Left forelimb (tissue), 1 donor: ENCODE measurements at places on chromosomes 13 and 19.

- no peak for DNase-seq
Observed at GRCh38 chr19:49639401-49640112, 386 bp downstream of the RRAS start.

DNA sequence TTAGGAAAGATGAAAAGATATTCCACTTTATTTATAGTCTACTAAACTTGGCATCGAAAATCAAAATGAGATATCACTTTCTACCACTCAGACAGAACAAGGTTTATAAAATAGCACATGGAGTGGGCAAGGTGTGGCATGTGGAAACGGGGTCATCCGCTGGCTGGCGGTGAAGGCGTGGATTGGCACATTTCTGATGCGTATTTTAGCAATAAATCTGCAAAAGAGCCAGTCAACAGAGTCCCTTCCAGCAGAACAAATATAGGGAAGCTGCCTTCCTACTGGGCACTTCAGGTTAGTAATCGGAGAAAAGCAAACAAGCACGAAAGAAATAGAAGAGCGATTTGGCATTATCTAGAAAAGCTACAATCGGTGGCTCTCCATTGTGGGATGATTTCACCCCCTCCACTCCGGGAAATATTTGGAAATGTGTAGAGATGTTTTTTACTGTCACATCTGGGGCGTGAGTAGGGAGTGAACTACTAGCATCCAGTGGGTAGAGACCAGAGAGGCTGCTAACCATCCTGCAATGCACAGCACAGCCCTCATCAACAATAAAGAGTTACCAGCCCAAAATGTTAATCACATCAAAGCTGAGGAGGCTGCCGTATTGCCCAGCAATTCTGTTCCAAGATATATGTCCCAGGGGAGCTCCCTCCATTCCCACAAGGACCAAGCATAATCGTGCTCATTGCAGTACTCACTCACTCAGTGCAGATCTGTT lies 116.1 kb upstream of the PEG3 start:
- DNase-seq: no peak

- no peak for DNase-seq
Observed at GRCh38 chr13:103430368-103430767, 364.2 kb upstream of the SLC10A2 start.

DNA sequence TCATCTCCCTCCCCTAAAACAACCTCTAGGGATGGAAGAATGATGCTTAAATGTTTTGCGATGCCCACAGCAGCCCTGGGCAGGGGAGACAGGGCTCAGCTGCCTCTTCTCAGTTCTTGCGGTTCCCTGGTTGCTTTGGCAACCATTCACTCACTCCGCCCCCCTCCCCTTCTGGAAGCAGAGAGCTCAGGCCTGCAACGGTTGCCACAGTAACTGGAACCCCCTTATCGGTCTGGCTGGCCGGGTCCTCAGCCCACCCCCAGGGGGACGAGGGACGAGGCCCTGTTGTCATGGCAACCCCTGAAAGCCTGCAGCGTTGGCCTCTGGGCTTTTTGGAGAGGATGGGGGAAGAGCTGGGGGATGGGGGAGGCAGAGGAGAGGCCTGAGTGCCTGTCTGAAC lies 19.5 kb downstream of the NOVA2 start:
- DNase-seq: no peak

GRCh38 chr13:94254737-94255136 lies 224.7 kb downstream of the DCT start:
- DNase-seq: no peak

DNA sequence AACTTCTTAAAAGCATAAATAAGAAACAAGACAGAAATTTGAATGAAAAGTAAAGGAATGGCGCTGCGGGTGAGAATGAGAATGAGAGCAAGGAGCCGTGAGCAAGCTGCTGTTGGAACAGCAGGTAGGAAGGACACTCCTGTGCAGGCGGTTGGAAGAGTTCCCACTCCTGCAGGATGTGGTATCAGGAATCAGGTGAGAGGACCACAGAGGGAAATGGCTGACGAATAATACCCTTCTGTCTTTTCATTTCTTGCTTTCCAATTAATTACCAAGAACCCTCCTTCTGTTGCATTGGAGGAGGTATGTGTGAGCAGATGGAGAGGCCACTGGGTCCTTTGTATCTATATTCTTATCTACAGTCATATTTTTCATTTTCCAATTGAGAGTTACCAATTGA lies 1504.2 kb downstream of the EFNB2 start:
- no peak for DNase-seq

GRCh38 chr19:13996928-13997630 lies 9.0 kb downstream of the RFX1 start:
- peak; percentile 51 for DNase-seq

DNA sequence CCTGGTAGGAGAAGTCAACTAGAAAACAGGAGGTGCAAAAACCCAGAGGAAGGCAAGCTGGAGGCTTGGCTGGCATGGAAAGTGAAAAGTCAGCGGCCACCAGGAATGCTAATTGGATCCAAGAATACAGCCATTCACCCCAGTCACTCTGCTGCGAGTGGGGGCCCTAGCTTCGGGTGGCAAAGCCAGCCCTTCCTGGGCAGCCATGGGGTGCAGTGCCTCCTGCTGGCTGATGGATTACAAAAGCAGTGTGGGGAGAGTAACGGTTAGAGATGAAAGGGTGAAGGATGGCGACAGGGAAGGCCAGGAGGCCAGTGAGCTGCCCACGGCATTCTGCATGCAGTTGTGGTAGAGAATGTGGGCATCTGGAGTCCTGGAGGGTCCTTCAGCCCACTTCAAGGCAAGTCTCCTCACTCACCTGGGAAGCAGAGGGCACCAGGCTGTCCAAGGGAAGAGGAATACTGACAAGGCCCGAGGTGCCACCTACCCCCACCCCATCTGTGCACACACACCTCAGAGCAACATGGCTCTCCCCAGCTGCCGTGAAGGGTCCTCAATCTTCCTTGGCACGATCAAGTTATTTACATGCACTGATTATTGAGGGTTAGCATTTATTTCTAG lies 20.3 kb upstream of the EPHX3 start:
- DNase-seq: no peak

GRCh38 chr19:45613926-45614725 lies 12.1 kb upstream of the GPR4 start:
- DNase-seq: no peak

DNA sequence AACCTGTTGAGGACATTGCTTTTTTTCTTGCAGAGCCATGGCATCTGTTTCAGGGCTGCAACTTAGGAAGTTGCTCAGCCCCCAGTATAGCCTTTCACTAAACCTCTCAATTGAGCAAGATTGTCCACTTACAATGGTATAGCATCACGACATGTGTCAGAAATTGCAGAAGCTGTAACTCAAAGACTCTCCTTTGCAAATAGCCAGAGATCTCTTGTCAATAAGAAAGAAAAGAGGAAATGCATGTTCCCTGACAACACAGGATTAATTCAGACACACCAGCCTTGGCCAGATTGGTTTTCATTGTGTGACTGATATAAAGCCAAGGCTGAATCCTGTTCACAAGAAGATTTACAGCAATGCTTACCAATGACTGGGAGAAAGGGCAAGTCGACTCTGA lies 38.7 kb upstream of the CYSLTR2 start:
- DNase-seq: no peak

GRCh38 chr13:79528356-79528755 lies 47.4 kb downstream of the NDFIP2 start:
- no peak for DNase-seq

DNA sequence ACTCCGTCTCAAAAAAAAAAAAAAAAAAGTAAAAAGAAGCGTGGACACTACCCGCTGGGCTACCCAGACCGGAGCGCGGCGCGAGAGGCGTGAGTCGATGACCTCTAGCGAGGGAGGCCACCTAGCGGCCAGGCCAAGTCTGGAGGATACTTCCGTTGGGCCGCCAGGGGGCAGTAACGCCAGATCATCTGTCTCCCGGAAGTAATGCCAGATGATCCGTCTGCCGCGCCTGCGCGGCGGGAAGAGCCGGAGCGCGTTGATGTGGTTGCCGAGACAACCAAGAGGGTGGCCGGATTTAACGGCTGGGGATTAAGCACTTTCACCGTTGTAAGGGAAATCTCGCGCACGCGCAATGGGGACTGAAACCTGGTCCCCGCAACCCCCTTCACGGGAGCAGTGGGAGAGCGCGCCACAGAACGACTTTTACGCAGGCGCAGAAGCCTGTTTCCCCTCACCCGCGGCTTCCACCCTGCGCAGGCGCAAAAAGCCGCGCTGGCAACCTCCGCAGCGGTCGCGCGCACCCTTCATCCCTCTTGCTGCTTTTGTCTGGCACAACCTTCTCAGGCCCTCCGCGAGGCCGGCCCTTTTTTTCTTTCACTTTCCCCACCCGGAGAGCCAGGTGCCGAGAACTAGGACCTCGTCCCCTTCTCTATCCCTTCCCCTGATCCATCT lies 1.0 kb upstream of the U2AF2 start:
- peak; percentile 98 for DNase-seq

- no peak for DNase-seq
Observed at GRCh38 chr13:64239372-64239771, 2823.7 kb upstream of the PCDH20 start.

DNA sequence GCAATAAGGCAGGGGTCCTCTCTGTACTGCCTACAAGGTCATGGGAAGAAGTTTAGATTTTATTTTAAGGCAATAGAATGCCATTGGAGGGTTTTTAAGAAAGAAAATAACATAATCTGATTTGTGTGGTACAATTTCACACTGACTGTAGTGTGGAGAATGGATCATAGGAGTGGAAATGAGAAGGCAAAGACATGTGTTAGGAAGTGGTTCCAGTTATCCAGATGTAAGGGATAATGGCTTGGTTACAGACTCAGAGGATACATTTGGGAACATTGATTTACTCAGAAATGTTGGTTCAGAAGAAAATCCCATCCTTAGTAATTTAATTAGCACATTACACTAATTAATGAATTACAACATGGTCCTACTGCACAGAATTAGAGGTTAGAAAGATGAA lies 788.2 kb downstream of the SLITRK5 start:
- no peak for DNase-seq
